ENCODE measurements at places on chromosomes 5 and 9.

GRCh38 chr5:126016256-126016655, 407.0 kb upstream of the GRAMD2B start:
- no peak for DNase-seq

- DNase-seq: no peak
These were observed 6.3 kb downstream of the PDE6A start for GRCh38 chr5:149938279-149938678.

- DNase-seq: peak; percentile 6
These were observed 23.4 kb downstream of the DMRTA1 start for GRCh38 chr9:22469928-22470544.

GRCh38 chr9:115883467-115884329, 269.9 kb upstream of the PAPPA start:
- no peak for DNase-seq

Measured in activated CD4-positive, alpha-beta T cell treated with anti-CD3 and anti-CD28 coated beads for 48 hours (primary cell).